ENCODE measurements at places on chromosomes 2 and 18.

DNA sequence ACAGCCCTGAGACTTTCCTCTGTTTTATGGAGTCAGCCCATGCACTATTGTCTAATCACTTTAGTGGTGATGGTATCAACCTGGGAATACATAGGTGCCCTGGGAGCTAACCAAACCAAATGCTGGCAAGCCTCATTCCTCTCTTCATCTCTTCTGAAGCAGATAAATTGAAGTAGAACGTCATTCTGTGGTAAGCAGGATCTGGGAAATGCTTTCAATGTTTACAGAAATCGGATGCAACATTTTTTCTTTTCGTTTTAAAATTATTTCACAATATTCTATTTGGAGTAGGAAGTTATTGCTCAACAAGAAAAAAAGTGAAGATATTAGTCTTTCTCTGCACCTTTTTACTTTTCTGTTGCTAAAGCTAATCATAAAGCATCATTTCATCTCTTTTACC is 114.2 kb downstream of the RBMS1 start:
- DNase-seq, result peak; percentile 90

DNA sequence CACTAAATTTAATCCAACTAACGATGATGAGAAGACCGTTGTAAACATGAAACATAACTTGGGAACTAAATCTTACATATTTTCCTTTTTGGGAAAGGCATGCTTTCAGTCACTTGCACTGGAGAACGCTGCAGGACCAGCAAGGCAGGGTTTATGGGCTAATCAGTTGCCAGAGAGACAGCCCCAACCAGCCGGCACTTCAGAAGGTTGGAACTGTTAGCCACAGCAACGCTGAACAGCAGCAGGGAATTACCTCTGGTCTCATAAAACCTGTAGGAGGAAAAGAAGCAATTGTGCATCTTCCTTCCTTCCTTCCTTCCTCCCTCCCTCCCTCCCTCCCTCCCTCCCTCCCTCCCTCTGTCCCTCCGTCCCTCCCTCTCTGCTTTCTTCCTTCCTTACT is 33.9 kb upstream of the SIX2 start:
- no peak for DNase-seq

- DNase-seq, result no peak
Observed at GRCh38 chr18:25818505-25818904, 271.9 kb downstream of the SS18 start.

DNA sequence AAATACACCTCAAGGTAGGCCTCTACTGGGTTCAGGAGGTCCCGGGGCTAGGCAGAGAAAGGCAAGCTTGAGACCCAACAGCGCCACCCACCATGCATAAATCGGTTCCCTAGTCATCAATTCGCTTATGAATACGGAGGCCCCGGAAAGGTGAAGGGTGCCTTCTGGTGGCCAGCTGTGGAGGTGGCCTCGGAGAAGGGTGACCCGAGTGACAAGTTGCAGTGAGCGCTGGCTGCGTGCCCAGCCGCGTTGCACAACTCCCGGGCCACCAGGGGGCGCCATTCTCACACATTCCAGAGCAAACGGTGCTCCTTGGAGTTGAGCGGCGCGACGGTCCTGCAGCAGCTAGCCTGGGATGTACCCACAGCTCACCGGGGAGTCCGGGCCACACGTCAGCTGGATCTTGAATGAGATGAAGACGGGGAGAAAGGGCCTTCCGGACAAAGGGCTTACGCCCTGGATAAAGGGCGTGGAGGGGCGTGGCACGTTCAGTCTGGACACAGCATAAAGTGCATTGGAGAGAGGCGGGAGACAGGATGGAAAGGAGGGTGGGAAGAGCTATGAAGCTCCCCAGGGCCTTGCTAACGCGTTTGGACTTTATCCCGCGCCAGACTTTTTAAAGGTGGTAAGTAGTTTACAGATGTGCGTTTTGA is 20.4 kb downstream of the TMSB10 start:
- peak; percentile 93 for DNase-seq

DNA sequence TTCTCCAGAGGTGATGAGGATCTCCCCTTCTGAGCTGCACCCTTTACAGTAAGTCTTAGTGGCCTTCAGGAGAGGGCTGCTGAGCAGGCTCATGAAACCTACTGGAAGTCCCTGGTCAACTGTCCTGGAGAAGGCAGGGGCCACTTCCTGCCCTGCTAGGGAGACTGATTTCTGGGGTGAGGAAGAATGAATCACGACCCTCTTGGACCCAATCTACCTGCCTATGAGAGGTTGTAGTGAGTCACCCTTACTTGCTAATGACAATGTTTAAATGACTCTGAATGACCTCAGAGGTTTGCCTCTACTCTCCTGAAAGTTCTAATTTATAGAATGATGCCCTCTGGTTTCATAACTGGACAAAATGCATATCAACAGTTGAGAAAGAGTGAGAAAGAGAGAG is 79.4 kb upstream of the FAM136A start:
- peak; percentile 16 for DNase-seq
